ENCODE measurements at places on chromosomes 7 and 10. TPM values are rescaled to one million over a fixed set of nuclear protein-coding genes. Genes with fewer than 3 reads are reported as not detected.

Gene EPHA1
- total RNA-seq = 7.1 TPM

Gene LIPJ
- total RNA-seq = not detected

Gene STRIP2
- total RNA-seq = 9.1 TPM

Gene CXCL12
- total RNA-seq = 0.97 TPM

Gene MAGI2
- 6.3 TPM for total RNA-seq

Gene CYP26C1
- 0.31 TPM for total RNA-seq

DNA sequence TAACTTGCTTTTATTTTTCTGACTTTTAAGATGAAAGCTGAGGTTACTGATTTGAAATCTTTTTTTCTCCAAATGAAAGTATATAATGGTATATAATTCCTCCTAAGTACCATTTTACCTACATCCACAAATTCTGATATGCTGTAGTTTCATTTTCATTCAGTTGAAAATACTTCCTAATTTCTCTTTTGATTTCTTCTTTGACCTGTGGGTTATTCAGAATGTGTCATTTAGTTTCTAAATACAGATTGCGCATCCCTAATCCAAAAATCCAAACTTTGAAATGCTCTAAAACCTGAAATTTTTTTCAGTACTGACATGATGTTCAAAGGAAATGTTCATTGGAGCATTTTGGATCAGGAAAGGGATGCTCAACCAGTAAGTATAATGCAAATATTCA, 168.7 kb downstream of the CELF2 start:
- no peak for DNase-seq

DNA sequence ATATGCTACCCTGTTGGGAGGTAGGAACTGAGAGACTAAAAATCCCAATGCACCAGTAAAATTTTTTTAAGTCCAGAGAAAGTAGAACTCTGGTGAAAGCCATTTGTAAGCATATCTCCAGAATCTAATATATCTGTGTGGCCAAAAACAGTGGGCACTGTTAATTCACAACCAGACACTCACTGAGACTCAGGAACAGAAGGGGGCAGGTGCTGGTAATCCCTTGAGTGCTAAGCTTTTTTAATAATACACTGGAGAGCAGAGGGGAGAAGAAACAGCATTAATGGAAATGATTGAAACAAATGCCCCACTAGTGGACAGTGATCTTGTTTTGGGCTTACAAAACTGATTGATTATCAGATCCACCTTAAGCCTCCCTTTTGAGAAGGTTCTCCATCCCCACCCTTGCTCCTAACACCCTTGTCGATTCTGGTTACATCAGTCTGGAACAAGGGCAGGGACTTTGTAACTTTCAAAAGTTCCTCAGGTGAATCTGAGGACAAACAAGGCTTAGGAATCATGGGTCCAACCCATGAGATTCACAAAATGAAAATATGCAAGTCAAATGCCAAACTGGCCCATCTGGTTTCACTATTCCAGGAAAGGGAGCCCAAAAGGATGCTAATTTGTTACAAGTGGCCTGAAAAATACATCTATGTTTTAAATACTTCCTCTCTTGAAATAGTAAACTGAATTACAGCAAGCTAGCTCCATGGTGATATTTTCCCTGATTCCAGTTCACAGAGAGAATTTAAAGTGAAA, 29.7 kb downstream of the PLXNA4 start:
- DNase-seq = no peak

GRCh38 chr10:122462533-122463465, 1.4 kb downstream of the HTRA1 start:
- no peak for DNase-seq

GRCh38 chr7:120170834-120171233, 102.1 kb upstream of the KCND2 start:
- DNase-seq = no peak

- no peak for DNase-seq
Measured at GRCh38 chr10:52683776-52684175, 88.8 kb downstream of the MBL2 start.

- DNase-seq = no peak
Measured at GRCh38 chr10:1531883-1532597, 205.3 kb downstream of the ADARB2 start.

- DNase-seq = no peak
Measured at GRCh38 chr7:30349170-30349569, 64.8 kb downstream of the ZNRF2 start.

- no peak for DNase-seq
Measured at GRCh38 chr7:825386-825785, 6.9 kb upstream of the SUN1 start.

GRCh38 chr7:104252409-104253134, 44.8 kb upstream of the ORC5 start:
- DNase-seq = no peak

DNA sequence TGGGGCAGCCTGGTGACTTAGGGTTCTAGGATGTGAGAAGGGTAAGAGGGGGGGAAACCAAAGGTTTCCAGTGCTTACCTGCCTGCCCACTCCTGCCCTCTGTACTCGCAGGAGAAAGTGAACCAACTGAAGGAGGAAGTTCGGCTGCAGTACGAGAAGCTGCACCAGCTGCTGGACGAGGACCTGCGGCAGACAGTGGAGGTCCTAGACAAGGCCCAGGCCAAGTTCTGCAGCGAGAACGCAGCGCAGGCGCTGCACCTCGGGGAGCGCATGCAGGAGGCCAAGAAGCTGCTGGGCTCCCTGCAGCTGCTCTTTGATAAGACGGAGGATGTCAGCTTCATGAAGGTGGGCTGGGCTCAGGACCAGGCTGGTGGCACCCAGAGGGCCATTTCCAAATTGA, 10.7 kb downstream of the TRIM8 start:
- no peak for DNase-seq
